Left colon (tissue), 2 donors: ENCODE measurements at places on chromosomes 13 and 19. TPM values are rescaled to one million over a fixed set of nuclear protein-coding genes. Genes with fewer than 3 reads are reported as not detected.
A peak's percentile ranks its signal among the peaks of the same experiment; 100 is the strongest.

GRCh38 chr19:2722541-2723344 lies 1.6 kb upstream of the DIRAS1 start:
- DNase-seq, result peak; percentile 39

Gene LRG1
- total RNA-seq, result 31.8 TPM

DNA sequence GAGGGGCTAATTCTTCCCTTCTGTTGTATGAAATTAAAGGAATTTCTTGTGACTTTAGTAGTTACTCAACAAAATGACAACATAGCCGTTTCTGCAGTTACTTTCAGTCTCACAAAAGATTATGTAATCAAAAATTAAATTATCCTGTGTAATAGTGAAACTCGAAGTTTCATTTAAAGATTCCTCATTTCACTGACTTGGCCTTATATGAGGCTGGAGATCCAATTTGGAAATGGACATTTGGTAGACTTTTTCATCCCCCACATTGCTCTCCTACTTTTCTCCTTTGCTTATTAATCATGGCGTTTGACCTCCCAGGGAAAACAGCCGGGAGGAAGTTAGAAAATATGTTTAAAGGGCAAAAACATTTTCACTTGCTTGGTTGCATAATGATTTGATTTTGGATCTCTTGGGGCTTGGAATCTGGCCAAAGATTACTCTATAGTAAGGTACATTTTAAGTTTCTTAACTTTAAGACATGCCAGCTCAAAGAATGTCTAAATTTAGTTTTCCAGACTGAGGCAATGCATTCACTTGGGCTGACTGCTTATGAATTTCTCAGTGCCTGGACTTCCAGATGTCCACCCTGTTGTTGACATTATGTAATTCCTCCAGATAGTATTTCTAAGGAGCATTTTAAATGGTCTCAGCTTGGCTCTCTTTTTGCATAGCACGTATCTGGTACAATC lies 1364.9 kb upstream of the MIR17HG start:
- DNase-seq, result no peak

- no peak for DNase-seq
These were observed 198.2 kb downstream of the KLF12 start for GRCh38 chr13:73935991-73936390.

GRCh38 chr13:50189450-50189849 lies 174.2 kb downstream of the KCNRG start:
- no peak for DNase-seq

- DNase-seq, result no peak
These were observed 65.6 kb upstream of the KCTD15 start for GRCh38 chr19:33730858-33731607.
